ENCODE measurements at places on chromosomes 4 and X. TPM values are rescaled to one million over a fixed set of nuclear protein-coding genes. Genes with fewer than 3 reads are reported as not detected.

Gene VSIG4
- not detected for total RNA-seq

Gene TCEANC
- total RNA-seq: 5.4 TPM

Gene AWAT2
- not detected for total RNA-seq

Gene PDE6B
- total RNA-seq: not detected

Gene SMIM31
- total RNA-seq: 0.56 TPM

Gene CYBB
- 0.11 TPM for total RNA-seq

Gene RTL3
- not detected for total RNA-seq

Gene PPP4R3C
- total RNA-seq: not detected

Gene IL1RAPL2
- total RNA-seq: not detected

GRCh38 chr4:185710487-185710995, 101.5 kb downstream of the SORBS2 start:
- no peak for DNase-seq

GRCh38 chr4:3725936-3726870, 40.0 kb upstream of the ADRA2C start:
- DNase-seq: no peak

GRCh38 chrX:153029162-153029561, 27.1 kb upstream of the PNMA3 start:
- no peak for DNase-seq

- peak; percentile 54 for DNase-seq
Measured at GRCh38 chrX:51456814-51457213, 39.6 kb downstream of the NUDT11 start.

GRCh38 chrX:133794126-133794525, 191.3 kb downstream of the GPC3 start:
- no peak for DNase-seq

- DNase-seq: no peak
Measured at GRCh38 chr4:80266253-80266901, at the start of gene FGF5. Gene FGF5, plus strand, starts transcription at chr4:80266664. Its CDS starts 161 bp downstream, at chr4:80266825.

DNA sequence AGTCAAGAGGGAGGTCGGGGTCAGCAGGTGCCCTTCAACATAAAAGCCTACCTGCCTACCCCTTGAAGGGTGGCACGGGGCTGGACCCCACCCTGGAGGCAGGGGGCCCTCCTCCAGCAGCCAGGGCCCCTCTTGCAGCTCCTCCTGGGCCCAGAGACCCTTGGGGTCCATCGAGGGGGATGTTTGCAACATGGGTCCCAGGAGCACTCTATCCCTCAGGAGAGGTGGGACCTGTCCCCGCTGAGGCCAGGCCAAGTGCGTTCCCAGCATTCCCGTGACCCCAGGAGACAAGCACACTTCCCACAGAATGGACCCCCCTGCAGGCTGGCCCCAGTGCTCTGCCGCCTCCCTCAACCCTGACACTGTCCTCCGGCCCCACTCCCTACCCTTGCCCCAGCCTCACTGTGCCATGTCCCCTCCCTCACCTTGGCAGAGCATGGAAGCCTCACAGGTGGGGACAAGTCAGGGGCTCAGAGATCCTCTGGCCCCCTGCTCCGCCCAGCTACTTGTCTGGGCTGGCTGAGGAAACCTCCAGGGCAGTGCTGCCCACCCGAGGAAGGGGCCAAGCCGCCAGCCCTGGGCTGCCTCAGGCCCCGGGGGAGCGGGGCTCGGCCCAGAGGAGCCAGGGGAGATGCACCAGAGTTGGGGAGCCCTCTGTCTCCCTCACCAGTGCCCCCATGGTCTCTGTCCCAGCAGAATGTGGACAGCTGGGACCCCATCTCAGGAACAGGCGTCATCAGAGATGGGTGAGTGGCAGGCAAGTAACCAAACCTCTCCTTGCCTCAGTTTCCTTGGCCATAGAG, 2.2 kb downstream of the MXD4 start:
- DNase-seq: no peak

- no peak for DNase-seq
Measured at GRCh38 chr4:163256680-163257343, 75.6 kb downstream of the NPY1R start.

DNA sequence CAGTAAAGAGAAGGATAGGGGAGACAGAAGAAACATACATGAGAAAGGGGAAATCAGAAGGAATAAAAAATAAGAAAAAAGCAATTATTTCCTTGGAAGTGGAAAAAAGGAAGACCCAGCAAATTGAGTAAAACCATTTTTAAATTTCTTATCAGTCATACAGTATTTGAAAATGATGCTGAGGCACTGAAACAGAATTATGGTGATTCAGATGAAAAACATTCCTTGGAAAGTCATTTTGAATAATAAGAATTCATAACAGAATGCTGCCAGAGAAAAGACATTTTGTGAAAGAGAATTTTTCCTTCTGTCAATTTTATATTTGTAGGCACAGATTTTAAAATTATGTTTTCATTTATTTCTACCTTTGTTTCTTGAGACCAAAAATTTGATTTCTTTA, 895.5 kb upstream of the EPHA5 start:
- no peak for DNase-seq

DNA sequence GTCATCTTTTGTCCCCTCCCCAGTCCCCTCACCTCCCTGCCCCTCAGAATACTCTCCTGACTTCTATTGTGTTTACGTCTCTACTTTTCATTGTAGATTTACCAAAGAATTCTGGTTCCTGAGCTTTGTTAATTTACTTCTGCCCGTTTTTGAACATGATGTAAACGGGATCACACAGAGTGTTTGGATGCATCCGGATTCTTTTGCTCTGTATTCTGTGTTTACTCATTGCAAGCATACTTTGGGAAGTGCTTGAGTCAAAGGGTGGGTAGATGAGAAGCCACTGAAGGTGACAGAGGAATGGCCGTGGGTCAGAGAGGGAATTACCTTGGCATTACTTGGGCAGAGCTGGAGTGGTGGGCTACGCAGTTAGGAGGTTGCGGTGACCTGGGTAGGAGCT, 18.0 kb downstream of the CLCN4 start:
- no peak for DNase-seq

DNA sequence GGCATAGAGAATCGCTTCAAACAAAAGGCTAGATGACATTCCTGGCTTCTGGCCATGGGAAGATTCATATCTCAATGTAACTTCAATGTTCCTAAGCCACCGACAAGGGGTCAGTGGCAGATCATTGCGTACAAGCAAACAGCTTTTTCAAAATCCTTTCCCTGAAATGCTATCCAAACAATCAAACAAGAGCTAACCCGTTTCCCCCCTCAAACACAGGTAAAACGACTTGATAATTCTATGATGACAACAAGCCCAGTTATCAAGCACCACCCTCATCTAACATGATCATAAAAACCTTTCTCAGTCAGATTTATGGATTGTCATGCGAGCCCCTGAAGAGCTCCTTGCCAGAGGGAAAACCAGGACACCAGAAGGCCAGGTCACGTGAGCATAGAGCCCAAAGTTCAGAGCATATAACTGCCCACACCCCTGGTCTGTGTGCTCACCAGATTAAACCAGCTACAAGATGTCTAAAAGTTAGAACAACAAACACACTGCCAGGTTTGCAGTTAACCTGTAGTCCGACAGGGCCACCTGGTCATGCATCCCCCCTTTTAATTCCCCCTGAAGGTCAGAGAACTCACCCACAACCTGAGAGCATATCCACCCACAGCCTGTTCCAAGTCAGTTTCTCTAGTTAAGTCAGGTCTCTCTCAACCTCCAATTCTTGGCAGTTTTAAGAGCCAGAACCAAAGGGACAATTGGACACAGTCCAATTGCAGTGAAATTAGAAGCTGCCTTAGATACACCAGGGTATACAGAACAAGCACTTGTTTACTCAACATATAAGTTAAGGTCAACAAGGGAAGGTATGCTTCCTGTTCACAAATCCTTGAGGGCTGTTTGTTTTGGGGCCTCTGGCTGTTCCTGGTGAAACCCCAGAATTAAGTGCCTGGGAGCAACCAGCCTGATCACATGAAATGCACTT, 248.1 kb upstream of the PPARGC1A start:
- no peak for DNase-seq

DNA sequence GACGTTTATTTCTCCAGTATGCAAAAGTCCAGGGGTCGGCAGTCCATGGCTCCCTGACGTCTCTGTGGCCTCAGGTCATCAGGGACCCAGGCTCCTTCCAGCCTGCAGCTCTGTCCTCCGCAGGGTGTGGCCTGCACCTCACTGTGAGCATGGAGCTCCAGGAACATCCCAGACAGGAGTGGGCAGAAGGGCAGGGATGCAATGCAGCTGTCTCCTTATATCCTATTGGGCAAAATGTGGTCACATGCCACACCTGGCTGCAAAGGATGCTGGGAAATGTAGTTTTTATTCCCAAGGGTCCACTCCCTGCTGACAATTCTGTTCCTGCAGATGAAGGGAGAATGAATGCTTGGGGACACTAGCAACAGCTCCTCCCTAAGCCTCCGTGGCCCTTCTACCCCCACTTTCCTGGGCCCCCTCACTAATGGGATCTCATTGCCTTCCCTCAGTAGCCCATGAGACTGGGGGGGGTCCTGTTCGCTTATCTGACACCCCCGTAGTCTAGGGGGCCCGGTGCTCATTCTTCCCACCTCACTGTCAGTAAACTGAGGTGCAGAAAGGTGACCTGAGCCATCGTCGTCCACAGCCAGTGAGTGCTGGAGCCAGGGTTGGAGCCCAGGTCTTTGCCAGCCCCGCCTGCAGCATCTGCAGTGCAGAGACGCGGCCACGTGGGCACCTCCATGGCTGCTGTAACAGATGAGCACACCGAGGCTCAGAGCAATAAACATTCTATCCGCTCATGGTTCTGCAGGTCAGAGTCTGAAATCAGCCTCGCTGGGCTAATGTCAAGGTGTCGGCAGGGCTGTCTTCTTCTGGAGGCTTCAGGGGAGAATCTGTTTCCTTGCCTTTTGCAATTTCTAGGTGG, 5.9 kb upstream of the GRPEL1 start:
- DNase-seq: peak; percentile 82

DNA sequence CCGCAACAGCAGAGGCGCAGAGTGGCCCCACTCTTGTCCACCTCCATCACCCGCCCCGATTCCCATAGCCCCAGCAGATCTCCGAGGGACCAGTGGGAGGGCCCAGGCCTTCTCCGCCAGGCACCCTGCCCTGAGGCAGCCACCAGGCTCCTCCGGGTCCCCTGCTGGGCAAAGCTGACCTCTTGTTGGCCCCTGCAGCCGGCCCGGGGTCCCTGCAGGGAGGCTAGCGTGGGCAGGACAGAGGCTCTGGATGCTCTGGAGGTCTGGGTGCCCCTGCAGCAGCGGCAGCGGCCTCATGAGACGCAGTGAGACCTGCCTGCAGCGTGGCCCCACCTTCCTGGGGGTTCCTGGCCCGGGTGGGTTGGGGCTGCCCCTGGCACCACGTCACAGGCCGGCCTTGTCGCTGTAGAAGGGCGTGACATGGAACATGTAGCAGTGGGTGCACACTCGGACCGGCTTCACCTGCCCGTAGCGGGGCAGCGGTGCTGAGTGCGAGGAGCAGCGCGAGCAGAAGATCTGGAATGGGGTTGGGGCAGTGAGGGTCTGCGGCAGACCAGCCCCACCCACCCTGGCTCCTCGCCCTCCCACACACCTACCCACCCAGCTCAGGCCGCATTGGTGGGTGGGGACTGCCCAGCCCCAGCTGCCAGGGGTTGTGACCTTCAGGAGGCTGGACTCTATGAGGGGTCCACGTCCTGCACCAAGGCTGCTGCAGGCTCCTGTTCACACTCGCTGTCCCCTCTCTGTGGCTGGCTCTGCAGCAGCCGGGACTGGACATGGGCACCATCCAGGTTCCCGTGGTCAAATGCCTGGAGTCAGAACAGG, 8.6 kb upstream of the MXD4 start:
- DNase-seq: no peak

GRCh38 chr4:1864076-1865008, 6.9 kb upstream of the NSD2 start:
- no peak for DNase-seq

DNA sequence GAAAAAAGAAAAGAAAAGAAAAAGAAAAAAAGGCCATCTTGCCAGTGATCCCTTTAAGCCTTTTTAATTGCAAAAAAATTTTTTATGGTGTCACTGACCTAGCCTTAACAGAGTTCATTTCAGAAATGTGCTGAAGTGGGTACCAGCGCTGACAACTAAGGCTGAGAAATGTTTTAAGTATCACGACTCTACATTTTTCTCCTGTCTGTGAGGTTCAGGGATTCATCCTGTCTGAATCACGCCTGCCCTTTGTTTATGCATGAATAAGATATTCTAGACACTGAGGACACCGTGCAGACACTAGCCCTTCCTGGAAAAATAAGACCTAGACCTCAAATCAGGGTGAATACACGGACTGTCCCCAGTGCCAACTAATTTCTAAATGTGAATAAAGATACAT, 154.4 kb upstream of the NOCT start:
- no peak for DNase-seq

GRCh38 chr4:27084685-27085361, 224.2 kb downstream of the STIM2 start:
- no peak for DNase-seq

GRCh38 chr4:10746371-10747171, 62.0 kb upstream of the CLNK start:
- no peak for DNase-seq

GRCh38 chrX:118780509-118780908, 43.1 kb upstream of the ZCCHC12 start:
- no peak for DNase-seq

- no peak for DNase-seq
Measured at GRCh38 chr4:81468678-81469077, 3.0 kb downstream of the RASGEF1B start.

Measured in SK-MEL-5 (cell line).